ENCODE measurements at places on chromosomes 2 and 18.

GRCh38 chr2:112712903-112713584, 7.8 kb upstream of the NT5DC4 start:
- H3K27me3 ChIP-seq: no peaks in the 10 kb centered on the region
- peak; percentile 65 for DNase-seq
- H3K27ac ChIP-seq: no peak overlapping the region
- H3K4me3 ChIP-seq: no peak overlapping the region

DNA sequence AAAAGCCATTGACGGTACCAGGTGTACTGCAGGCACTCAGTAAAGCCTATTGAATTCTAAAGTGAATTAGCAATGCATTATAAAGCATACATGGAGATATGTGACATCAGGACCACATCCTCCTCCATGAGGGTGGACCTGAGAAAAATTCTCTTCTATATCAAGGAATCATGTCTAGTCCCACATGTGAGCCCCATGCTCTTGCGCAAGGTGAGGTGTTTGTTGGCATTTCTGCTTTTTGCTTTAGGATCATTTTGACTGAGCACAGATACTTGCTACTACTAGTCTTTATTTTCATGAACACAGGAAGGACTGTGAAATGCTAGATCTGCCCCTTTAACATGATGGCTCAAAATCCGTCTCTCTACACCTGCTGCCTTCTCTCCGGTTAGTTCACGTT, 183.9 kb downstream of the CD226 start:
- no peaks in the 10 kb centered on the region for H3K4me1 ChIP-seq
- no peak overlapping the region for H3K4me3 ChIP-seq
- H3K27me3 ChIP-seq: no peaks in the 10 kb centered on the region
- no peak for DNase-seq

DNA sequence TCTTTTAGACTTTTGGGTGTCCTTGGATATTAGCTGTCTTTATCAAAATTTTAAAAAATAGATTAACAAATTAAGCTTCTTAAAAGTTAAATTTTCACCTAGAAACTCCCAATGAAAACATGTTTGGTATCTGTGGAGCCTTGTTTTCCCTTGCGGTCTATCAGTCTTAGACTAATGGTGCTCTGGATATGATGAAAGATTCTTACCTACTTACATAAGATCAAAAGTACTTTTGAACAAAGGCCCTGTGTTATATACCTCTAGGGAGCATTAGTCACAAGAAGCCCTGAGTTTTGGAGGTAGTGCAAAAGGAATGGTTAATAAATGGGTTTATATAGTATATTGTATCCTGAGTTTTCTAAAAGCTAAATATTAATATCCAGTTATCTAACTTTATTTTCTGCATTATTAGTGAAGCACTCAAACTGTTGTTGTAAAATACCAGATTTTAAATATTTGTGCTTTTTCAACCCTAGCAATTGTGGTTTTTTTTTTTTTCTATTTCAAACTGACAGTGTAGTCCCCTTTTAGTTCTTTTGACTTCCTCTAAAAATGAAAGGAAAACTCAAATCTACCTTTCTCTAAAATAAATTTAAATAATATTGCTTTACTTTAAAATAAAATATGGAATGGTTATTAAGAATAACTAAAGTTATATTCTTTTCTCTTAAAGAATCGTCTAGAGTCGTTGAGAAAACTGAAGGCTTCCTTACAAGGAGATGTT, 18.1 kb downstream of the NDC80 start:
- DNase-seq: no peak
- H3K4me1 ChIP-seq: peaks cover 1% of the 10 kb centered on the region
- no peaks in the 10 kb centered on the region for H3K27me3 ChIP-seq
- H3K27ac ChIP-seq: no peak overlapping the region
- H3K36me3 ChIP-seq: no peaks in the 10 kb centered on the region

- no peaks in the 10 kb centered on the region for H3K27me3 ChIP-seq
- no peaks in the 10 kb centered on the region for H3K4me1 ChIP-seq
- H3K4me3 ChIP-seq: no peak overlapping the region
Measured at GRCh38 chr2:78145997-78146722, 624.0 kb upstream of the LRRTM4 start.

- H3K27me3 ChIP-seq: peaks cover 2% of the 10 kb centered on the region
- no peak for DNase-seq
- H3K4me1 ChIP-seq: peaks cover 4% of the 10 kb centered on the region
- H3K27ac ChIP-seq: no peak within 1 kb of the TSS
- no peaks in the 10 kb centered on the region for H3K36me3 ChIP-seq
- H3K4me3 ChIP-seq: no peak within 1 kb of the TSS
Measured at GRCh38 chr2:233059797-233060500, at the start of gene INPP5D. INPP5D (plus strand) TSS chr2:233060342; CDS start chr2:233060479, 137 bp downstream.

DNA sequence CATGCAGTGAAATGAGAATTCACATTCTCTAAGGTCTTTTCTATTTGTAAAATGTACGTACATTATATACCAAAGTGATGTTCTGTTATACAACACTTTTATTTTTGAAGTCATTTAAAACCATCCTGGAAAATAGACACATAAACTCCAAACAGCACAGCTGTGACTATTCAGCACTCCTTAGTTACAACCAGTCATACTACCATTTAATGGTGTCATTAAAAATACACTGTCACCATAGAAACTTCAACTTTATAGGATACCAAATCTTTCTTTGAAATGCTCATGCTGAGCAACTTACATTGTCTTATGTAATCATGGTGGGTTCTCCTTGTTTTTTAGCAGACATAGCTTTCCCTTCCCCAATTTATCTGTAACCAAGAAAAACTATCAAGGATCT, 85.3 kb downstream of the METTL4 start:
- H3K36me3 ChIP-seq: no peaks in the 10 kb centered on the region
- no peak overlapping the region for H3K27ac ChIP-seq
- DNase-seq: no peak
- H3K4me1 ChIP-seq: peaks cover 1% of the 10 kb centered on the region

GRCh38 chr2:94874277-94874997, 3.2 kb downstream of the TEKT4 start:
- no peak overlapping the region for H3K27ac ChIP-seq
- no peaks in the 10 kb centered on the region for H3K27me3 ChIP-seq
- H3K4me1 ChIP-seq: no peaks in the 10 kb centered on the region

DNA sequence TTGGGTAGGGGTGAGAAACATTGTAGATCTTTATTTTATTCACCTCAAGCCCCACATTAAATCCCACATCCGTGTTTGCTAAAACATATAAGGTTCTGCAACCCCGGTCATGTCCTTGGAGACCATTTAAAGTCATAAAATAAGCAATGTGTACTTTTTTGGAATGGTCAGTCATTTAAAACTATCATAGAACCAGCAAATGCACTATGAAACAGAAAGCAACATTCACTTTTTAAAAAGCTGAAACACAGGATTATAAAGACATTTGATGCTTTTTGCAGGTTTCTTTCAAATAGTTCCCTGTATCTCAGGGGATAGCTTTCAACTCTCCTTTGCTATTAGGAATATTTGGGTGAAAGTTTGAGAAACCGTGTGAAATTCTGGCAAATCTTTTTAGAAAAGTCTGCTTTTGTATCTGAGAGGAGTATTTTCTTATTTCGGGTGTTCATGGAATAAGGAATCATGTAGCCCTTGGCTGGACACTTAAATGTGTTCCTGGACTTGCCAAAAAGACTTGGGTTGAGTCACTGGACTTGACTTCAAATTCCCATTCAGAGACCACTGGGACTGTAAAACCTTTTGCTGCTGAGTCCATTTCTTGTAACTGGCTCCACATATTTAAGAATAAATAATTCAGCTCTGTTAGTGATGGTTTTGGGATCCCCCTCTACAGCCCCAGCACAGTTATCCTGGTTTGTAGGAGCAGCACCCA, 5.9 kb upstream of the CETN1 start:
- no peaks in the 10 kb centered on the region for H3K36me3 ChIP-seq
- no peak for DNase-seq
- no peak overlapping the region for H3K4me3 ChIP-seq
- no peaks in the 10 kb centered on the region for H3K4me1 ChIP-seq
- H3K27me3 ChIP-seq: peaks cover 4% of the 10 kb centered on the region
- H3K27ac ChIP-seq: no peak overlapping the region

GRCh38 chr2:137020452-137021196, 255.3 kb downstream of the THSD7B start:
- no peak for DNase-seq
- H3K4me3 ChIP-seq: no peak overlapping the region
- no peaks in the 10 kb centered on the region for H3K4me1 ChIP-seq
- no peaks in the 10 kb centered on the region for H3K36me3 ChIP-seq
- H3K27me3 ChIP-seq: no peaks in the 10 kb centered on the region

GRCh38 chr18:78427081-78427480, 552.5 kb upstream of the SALL3 start:
- no peaks in the 10 kb centered on the region for H3K4me1 ChIP-seq
- no peaks in the 10 kb centered on the region for H3K27me3 ChIP-seq
- no peak overlapping the region for H3K4me3 ChIP-seq
- H3K36me3 ChIP-seq: no peaks in the 10 kb centered on the region
- H3K27ac ChIP-seq: no peak overlapping the region

GRCh38 chr2:233991196-233991595, 59.3 kb upstream of the SPP2 start:
- no peaks in the 10 kb centered on the region for H3K27me3 ChIP-seq
- H3K4me1 ChIP-seq: peaks cover 1% of the 10 kb centered on the region
- H3K4me3 ChIP-seq: no peak overlapping the region
- H3K36me3 ChIP-seq: no peaks in the 10 kb centered on the region
- no peak overlapping the region for H3K27ac ChIP-seq

- H3K27me3 ChIP-seq: no peaks in the 10 kb centered on the region
- no peak overlapping the region for H3K4me3 ChIP-seq
- H3K27ac ChIP-seq: no peak overlapping the region
- peaks cover 8% of the 10 kb centered on the region for H3K4me1 ChIP-seq
Measured at GRCh38 chr2:173940208-173941020, 24.8 kb downstream of the SP3 start.

- H3K27ac ChIP-seq: no peak overlapping the region
- no peak for DNase-seq
- H3K4me1 ChIP-seq: peaks cover 9% of the 10 kb centered on the region
- peaks cover 11% of the 10 kb centered on the region for H3K27me3 ChIP-seq
Measured at GRCh38 chr2:86275384-86275799, 62.0 kb downstream of the REEP1 start.
